ENCODE measurements at places on chromosomes 2 and 18. TPM values are rescaled to one million over a fixed set of nuclear protein-coding genes. Genes with fewer than 3 reads are reported as not detected.
A peak's percentile ranks its signal among the peaks of the same experiment; 100 is the strongest.

GRCh38 chr18:28890791-28891190 lies 713.9 kb upstream of the CDH2 start:
- no peak for DNase-seq

DNA sequence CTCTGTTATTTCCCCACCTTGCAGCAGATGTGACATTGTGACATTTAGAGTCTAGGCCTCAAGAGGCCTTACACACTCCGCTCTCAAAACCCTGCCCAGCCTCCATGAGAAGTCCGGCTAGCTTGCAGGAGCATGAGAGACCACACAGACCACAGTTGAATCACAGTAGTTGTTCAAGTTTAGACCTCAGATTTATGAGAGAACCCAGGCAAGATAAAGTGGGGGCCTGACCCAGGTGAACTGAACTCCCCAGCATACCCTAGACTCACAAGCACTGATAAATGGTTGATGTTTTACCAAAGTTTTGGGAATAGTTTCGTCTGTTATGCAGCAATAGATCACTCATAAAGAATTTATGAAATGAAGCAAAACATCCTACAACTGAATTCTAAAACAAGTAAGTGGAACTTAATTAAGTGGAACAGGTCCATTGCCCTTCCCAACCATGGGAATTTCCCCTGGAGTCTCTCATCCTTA lies 4.7 kb upstream of the STAT1 start:
- DNase-seq, result peak; percentile 54

GRCh38 chr2:10623776-10624175 lies 66.0 kb downstream of the NOL10 start:
- DNase-seq, result no peak

- no peak for DNase-seq
These were observed 26.1 kb downstream of the COLEC12 start for GRCh38 chr18:474416-474815.

- no peak for DNase-seq
These were observed 26.2 kb downstream of the CYP27C1 start for GRCh38 chr2:127193967-127194280.

SUMO1 gene
- 53.5 TPM for total RNA-seq
